Activated CD8-positive, alpha-beta memory T cell treated with anti-CD3 and anti-CD28 coated beads for 4 hours (primary cell): ENCODE measurements at places on chromosomes 3 and 15.
A peak's percentile ranks its signal among the peaks of the same experiment; 100 is the strongest.

DNA sequence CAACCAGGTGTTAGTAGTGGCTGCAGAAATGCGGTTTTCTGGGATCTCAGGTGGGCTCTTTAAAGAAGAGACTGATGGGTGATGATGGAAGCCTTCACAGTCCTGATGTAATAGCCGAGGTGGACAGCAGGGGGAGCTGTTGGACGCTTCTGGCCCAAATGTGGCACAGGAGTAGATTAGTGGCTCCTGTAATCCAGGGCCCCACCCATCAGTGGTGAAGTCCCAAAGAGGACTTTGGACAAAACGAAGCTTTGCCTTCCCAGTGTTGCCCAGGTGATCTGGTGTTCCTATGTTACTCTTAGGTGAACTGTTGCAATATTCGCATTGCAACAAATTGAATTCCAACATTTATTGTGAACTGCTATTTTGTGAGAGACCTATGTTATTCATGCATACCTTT is 31.8 kb upstream of the MYZAP start:
- peak; percentile 28 for DNase-seq

DNA sequence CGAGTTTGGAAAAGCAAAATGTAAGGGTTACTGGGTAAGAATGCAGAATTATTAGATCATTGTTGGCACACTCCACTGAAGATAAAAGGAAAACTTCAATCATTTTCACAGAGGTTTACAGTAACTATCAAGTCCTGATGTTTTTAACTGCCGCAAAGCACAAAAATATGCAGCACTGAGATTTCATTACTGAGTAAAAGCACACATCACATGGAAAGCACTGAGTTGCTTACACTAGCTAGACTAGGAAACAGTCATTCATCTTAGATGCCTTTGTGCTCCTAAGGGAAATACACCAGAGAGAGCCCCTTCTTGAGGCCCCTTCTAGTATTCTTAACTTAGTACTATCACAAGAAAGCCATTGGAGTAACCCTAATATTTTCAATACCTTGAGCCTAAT is 11.8 kb upstream of the P2RY1 start:
- DNase-seq = no peak

GRCh38 chr15:35003928-35004327 is 15.8 kb upstream of the ZNF770 start:
- no peak for DNase-seq

DNA sequence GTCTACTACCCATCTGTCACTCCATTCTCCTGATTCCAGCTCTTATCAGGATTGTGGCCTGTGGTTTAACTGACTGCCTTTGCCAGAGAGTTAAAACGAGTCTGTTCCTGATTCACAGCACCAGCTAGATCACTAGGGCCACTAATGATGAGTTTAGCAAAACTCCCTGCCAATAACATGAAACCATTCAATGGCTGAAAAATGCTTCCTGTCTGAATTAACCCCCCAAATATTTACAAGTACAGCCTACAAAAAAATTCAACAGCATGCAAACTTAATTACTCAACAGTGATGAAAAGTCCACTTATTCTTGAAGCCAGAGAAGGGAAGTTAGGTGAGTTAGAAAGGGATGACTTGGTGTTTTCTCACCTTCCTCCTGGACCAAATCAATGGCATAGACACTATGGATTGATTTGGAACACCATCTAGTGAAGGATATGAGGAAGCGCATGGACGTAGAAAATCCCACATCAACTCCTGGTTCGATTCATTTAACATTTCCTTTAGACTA is 141.4 kb downstream of the TGFBR2 start:
- no peak for DNase-seq

DNA sequence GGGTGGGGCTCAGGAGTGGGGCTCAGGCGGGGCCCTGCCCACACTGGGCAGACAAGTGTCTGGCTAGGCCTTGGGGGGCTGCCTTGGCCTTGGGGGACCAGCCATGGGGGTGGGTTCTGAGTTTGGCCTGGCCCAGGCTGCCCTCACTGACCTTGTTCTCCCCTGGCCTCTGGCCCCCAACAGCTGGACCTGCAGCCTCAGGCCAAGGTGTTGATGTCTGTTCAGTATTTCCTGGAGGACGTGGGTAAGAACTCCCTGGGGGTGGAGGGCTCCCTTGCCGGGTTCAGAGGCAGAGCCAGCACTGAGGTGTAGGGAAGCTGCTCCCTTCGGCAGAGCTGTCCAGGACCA is 20.0 kb downstream of the PRKCD start:
- no peak for DNase-seq

DNA sequence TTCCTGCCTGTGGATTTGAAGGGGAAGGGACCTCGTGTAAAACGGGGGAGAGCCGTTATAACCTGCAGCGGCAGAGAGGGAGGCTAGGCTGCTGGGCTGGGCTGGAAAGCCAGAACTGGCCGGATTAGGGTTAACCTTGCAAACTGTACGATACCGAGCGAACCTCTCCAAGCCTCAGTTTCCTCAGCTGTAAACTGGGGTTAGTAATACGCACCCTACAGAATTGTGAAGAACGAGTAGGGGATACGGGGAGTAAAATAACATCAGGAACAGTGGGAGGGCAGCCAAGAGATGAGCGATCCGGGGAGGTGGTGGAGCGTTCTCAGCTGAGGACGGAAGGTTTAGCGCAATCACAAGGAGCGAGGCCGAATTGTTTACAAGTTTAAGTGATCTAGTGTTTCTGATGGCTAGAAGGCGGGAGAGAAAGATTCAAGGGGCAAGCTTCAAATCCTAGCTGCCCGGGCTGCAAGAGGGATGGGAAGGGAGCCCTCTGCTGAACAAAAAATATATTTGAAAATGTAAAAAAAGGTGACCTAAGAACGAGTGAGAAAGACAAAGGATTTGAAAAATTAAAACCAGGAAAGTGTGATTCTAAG is 768 bp upstream of the SEMA5B start:
- no peak for DNase-seq

DNA sequence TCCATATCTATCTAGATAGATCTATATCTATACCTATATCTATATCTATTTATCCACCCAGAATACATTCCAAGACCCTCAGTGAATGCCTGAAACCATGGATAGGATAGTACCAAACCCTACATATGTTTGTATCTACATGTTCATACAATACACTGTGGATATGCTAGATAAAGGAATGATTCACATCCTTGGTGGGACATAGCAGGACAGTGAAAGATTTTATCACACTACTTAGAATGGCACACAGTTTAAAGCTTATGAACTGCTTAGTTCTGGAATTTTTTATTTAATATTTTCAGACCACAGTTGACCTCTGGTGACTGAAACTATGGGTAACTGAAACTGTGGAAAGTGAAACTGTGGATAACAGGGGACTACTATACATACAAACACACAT is 198.8 kb upstream of the TTC14 start:
- DNase-seq = no peak
